Right renal pelvis (tissue), 4 donors: ENCODE measurements at places on chromosomes 5 and 9. TPM values are rescaled to one million over a fixed set of nuclear protein-coding genes. Genes with fewer than 3 reads are reported as not detected.

DNA sequence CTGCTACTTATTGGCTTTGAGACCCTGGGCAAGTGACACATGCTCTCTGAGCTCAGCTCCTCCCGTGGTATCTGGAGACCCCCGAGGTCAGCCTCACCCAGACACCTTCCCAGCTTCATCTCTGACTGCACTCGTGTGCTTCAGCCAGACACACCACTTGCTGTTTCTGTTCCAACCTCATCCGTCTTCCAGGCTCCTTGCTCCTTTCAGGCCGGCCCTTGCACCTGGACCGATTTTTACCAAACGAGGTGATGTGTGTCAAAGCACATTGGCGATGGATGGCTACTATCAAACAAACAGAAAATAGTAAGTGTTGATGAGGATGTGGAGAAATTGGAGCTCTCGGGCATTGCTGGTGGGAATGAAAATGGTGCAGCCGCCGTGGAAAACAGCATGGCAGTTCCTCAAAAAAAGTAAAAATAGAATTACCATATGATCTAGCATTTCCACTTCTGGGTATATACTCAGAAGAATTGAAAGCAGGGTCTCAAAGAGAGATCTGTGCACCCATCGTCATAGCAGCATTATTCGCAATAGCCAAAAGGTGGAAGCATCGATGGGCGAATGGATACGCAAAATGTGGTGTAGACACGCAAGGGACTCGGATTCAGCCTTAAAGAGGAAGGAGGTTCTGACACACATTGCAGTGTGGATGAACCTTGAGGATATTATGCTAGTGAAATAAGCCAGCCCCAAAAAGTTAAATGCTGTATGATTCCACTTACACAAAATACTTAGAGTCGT is 96.1 kb upstream of the IER5L start:
- DNase-seq, result no peak

GRCh38 chr5:76469656-76470290 is 66.7 kb downstream of the IQGAP2 start:
- DNase-seq, result no peak

GRCh38 chr9:125110464-125110863 is 32.9 kb downstream of the SCAI start:
- DNase-seq, result no peak

MEF2C gene
- 35.7 TPM for polyA plus RNA-seq

TLR4 gene
- polyA plus RNA-seq, result 10.9 TPM

GRCh38 chr9:108272349-108272899 is 583.4 kb downstream of the ACTL7B start:
- no peak for DNase-seq

DNA sequence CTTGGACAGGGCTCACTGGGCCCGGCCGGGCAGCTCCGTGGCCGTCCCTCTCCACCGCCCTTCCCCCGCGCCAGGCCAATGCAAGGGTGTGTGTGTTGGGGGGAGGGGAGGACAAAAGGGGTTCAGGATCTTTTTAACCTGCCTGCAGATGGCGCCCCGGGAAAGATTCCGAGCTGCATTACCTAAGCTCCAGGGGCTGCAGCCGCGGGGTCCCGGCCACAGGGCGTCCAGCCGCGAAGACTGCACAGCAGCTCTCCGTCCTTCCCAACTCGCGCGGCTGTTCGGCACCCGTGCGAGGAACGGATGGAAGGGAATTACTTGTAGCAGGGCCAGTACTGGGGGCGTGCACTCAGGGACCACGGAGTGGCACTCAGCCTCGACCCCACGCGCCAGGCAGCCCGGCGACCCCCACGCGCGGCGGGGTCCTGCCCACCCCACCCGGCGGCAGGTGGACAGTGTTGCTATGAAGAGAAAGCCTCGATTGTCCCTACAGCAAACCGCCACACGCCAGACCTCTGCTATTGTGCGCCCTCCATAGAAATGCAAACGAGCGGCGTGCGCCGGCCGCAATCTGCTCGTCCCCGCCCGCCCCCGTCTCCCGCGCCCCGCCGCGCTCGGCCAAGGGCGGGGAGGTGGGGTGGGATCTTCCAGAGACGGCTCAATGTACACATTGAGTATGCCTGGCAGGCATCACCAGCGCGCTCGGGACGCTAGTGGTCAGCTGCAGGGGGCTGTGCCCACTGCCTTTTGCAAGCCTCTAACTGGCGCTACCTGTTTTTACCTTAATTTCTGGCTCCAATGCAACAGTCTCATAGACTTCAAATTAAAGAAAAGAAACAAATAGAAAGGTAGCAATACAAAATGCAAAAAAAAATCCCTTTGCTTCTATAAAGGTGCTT is 796 bp upstream of the GADD45G start:
- peak; percentile 72 for DNase-seq

DNA sequence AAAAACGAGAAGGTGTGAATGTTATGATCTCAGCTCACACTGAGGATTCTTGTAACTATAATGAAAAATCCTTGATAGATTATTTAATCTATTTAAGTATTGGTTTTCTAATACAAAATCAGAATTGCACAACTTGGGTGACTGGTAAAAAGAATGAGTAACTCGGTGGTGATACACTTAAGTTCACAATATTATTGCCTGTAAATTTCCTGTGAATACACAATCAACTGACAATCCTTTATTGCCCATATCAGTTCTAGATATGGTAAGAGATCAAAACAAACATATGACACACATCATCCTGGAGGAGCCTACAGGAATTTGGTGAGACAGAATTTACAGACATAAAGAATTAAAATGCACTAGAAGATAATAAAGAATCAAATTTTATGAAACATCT is 14.1 kb upstream of the LURAP1L start:
- no peak for DNase-seq

DNA sequence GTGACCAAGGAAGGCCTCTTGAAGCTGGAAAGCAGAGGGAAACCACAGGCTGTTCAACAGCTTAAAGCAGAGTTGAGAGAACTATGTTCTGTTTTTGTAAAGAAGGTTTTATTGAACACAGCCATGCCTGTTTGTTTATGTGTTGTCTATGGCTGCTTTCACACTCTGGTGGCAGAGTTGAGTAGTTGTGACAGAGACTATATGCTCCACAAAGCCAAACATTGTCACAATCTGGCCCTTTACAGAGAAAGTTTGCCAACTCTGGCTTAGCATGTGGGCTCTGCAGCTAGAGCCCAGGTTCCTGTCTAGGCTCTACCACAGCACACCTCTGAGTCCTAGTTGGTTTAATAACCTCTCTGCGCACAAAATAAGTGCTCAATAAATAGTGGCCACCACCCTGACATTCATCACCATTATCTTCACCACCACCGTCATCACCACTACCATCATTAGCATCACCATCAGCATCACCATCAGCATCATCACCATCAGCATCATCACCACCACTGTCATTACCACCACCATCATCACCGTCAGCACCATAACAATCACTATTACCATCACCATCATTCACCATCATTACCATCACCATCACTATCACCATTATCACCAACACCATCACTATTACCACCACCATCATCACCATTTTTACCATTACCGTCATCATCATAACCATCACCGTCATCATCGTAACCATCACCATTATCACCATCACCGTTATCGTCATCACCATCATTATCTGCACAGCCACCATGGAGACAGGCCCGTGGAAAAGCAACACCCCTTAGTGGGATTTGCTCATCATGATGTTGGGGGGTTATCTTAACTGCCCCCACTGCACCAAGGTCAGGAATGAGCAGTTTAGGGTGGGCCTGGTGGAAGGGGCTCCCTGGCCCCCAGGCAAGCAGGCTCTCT is 18.3 kb downstream of the AKNA start:
- no peak for DNase-seq

PCDHGC5 gene
- polyA plus RNA-seq, result 0.46 TPM

DNA sequence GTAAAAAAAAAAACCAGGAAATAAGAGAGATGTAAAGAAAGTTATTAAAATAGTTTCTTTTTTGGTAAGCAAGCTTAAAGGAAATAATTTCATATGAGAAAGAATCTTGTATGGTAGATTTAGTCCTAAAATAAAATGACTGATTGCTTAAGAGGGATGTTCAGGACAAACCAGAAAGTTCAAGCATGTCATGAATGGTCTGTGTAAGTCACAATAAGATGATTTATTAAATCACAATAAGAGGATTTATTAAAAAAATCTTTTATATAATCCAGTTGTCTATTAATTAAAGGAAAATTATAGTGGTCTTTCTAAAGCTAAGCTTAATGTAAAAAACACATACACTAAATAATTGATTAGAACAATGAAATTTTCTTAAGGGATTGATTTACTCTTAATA is 91.8 kb upstream of the OR13F1 start:
- no peak for DNase-seq

DNA sequence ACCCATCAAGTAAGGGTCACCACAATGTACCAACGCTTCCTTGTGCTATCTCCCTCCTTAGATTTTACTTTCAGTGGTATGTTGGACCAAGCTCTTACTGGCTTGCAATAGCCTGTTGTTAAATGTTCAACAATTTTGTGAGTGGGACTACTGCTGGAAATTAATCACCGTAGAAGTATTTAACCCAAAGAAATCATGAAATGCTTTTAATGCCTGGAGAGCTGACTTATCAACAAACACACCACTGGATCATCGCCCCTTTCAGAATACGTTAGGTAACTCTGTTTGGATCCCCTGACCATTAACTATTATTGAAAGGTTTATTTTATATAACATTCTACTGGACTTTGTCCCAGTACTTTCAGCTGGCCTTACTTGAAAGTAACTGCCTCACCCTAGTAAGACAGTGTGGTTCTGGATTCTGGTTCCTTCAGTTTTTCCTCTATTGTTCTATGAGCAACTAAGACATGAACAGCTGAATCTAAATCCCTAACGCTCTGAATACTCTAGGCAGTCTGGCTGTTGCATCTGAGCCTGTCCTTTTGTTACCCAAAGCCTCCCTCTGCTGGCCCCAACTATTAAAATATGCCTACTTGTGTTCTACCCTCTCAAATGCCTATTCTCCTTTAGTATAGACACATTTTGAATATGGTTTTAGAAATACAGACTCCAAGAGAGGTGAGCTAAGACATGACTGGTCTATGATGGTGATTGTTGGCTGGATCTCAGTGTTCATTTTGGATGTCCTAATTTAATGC is 1203.4 kb upstream of the DMAC1 start:
- no peak for DNase-seq

INIP gene
- polyA plus RNA-seq, result 39.1 TPM

GRCh38 chr5:147699496-147700088 is 82.9 kb downstream of the JAKMIP2 start:
- no peak for DNase-seq
